Activated CD8-positive, alpha-beta T cell treated with anti-CD3 and anti-CD28 coated beads, Interleukin-2, amount 10 ng/mL, durations not matched to agents 7 days and 5 days (primary cell): ENCODE measurements at places on chromosomes 3 and 15. TPM values are rescaled to one million over a fixed set of nuclear protein-coding genes. Genes with fewer than 3 reads are reported as not detected.

DNA sequence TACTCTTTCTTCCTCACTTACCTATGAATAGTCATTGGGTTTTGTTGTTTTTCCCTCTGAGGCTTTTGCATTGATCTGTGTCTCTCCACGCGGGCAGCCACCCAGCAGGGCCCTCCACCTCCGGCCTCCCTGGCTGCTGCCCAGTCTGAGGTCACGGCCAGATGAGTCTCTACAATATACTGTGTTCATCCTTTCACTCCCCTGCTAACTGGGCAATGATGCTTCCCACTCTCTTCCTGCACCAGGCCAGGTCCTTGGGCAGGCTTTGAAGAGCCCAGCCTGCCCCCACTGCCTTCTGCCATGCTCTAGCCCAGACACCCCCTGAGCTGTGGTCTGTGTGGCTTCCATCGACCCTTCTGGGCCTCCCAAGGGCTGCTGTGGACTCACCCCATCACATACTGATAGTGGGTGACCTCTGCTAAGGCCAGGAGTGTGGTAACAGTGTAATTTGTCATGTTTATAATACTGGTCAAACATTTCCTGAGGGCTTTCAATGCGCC, 18.0 kb downstream of the PDIA5 start:
- peaks cover 2% of the 10 kb centered on the region for H3K36me3 ChIP-seq
- no peak for DNase-seq
- no peak overlapping the region for H3K4me3 ChIP-seq
- H3K27ac ChIP-seq, result no peak overlapping the region
- no peaks in the 10 kb centered on the region for H3K27me3 ChIP-seq
- peaks cover 46% of the 10 kb centered on the region for H3K4me1 ChIP-seq

ALPK3 gene
- 0.18 TPM for total RNA-seq

- H3K27me3 ChIP-seq, result peaks cover 7% of the 10 kb centered on the region
- no peak overlapping the region for H3K4me3 ChIP-seq
- H3K27ac ChIP-seq, result no peak overlapping the region
- DNase-seq, result no peak
Measured at GRCh38 chr3:195007766-195008165, 263.2 kb downstream of the XXYLT1 start.

- no peak for DNase-seq
- no peak overlapping the region for H3K4me3 ChIP-seq
- no peak overlapping the region for H3K27ac ChIP-seq
- H3K36me3 ChIP-seq, result no peaks in the 10 kb centered on the region
- H3K4me1 ChIP-seq, result no peaks in the 10 kb centered on the region
Measured at GRCh38 chr15:47266566-47266965, 450.7 kb upstream of the SEMA6D start.
